ENCODE measurements at places on chromosomes 12 and 14.

DNA sequence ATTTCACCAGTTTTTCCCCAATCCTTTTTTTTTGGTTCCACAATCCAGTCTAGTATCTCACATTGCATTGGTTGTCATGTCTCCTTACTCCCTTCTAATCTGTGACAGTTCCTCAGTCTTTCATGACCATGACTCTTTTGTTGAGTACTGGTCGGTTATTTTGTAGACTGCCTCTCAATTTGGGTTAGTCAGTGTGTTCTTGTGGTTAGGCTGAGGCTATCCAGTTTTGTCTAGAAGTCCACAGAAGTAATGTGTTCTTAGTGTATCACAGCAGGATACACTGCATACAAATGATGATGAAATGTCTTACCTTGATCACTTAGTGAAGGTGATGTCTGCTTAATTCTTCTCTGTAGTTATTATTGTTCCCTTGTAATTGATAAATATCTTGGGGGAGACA, 24.8 kb downstream of the PELI2 start:
- DNase-seq: no peak

DNA sequence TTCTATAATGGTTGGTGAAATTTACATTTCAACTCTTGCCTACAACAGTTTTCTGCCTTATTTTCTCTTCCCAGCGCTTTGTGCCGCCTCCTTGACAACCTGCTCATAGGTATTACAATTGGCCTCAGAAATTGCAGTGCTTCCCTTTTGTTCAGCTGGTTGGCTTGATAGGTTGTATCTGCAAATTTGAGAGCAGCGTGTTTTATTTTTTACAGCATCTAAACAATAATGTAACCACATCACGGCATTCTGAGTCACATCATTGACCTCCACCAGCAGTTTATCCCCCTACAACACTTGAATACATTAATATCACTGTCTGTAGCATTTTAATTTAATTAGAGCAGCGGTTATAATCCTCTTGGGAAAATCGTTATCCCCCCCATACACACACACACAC, 99.4 kb downstream of the ETV6 start:
- no peak for DNase-seq

GRCh38 chr12:3772380-3772779, 19.5 kb upstream of the CRACR2A start:
- no peak for DNase-seq

- DNase-seq: no peak
These were observed 135.6 kb downstream of the BCL11B start for GRCh38 chr14:99136401-99136800.

GRCh38 chr12:85979641-85980040, 105.5 kb downstream of the NTS start:
- DNase-seq: no peak

DNA sequence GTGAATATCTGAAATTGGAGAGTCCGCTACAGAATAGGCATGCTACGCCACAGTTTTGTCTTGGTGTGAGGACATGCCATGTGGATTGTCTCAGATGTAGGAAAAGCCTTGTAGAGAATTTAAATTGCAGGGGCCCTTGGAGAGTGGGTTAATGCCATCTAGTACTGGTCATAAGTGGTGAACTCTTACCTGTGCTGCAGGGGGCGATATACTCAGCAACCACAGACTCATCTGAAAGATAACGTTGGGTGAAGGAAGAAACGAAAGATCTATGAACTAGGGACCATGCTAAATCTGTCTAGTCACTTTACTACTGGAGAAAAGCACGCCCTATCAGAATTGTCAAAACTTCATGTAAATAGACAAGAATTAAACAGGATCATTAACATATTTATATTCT, 33.7 kb upstream of the A2M start:
- no peak for DNase-seq

Measured in effector CD4-positive, alpha-beta T cell (primary cell).